ENCODE measurements at places on chromosomes 1 and 21. TPM values are rescaled to one million over a fixed set of nuclear protein-coding genes. Genes with fewer than 3 reads are reported as not detected.

TMPRSS2 gene
- total RNA-seq: not detected

CNIH3 gene
- total RNA-seq: 3.2 TPM

CD1E gene
- total RNA-seq: not detected

DNA sequence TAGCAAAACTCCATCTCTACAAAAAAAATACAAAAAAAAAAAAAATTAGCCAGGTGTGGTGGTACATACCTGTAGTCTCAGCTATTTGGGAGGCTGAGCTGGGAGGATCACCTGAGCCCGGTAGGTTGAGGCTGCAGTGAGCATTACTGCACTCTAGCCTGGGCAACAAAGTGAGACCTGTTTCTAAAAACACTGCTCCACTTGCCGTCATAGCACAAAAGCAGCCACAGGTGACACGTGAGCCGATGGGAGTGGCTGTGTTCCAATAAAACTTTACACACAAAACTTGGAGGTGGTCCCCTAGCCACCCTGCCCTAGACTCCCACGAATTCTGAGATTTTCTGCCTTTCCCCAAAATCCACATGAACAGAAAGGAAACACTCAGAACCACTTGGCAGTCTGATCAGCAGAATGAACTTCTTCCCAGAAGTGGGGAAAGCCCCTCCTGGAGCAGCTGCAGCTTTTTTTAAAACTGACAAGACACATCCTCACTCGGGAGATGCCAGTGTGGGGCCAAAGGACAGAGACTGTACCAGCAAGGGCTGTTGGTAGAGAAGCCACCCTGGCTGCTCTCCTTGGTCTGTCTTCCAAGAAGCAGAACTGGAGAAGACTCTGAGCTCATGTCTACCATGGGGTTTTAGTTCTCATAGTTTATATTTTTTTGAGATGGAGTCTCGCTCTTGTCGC, 23.3 kb downstream of the PLEKHM2 start:
- no peak for DNase-seq

- no peak for DNase-seq
These were observed 24.8 kb upstream of the ZMYM4 start for GRCh38 chr1:35243691-35244090.

GRCh38 chr21:15219039-15219438, 154.2 kb upstream of the NRIP1 start:
- no peak for DNase-seq
